ENCODE measurements at places on chromosomes 7 and 10.

- DNase-seq, result no peak
Measured at GRCh38 chr7:11458736-11459483, 373.1 kb downstream of the THSD7A start.

GRCh38 chr7:155911471-155912105 lies 99.3 kb upstream of the SHH start:
- no peak for DNase-seq

DNA sequence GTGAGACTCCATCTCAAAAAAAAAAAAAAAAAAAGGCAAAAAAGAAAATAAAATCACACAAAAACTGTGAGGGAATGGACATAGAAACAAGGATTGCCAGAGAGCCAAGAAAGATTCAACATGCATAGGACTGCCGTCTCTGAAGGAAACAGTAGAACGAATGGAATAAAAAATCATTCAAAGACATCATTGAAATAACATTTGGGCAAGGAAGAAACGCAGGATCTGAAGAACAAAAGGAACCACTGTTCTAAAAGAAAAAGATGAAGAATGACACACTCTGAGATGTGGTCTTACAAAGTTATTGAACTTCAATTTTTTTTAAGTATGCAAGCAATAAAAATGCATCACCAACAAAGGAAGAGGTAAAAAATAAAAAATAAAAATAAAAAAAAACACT lies 57.2 kb downstream of the CABCOCO1 start:
- DNase-seq, result no peak

DNA sequence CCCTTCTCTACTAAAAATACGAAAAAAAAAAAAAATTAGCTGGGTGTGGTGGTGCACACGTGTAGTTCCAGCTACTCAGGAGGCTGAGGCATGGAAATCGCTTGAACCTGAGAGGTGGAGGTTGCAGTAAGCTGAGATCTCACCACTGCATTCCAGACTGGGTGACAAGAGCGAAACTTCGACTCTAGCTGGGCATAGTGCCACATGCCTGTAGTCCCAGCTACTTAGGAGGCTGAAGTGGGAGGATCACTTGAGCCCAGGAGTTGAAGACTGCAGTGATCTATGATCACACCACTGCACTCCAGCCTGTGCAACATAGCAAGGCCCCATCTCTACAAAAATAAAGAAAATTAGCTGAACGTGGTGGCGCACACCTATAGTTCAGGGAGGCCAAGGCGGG lies 1.2 kb upstream of the SPACDR start:
- DNase-seq, result no peak

- no peak for DNase-seq
Measured at GRCh38 chr10:20855398-20856038, 41.6 kb downstream of the NEBL start.

GRCh38 chr10:103652599-103653281 lies 159.2 kb downstream of the NEURL1 start:
- peak; percentile 6 for DNase-seq

GRCh38 chr10:31087011-31087410 lies 55.3 kb upstream of the ZNF438 start:
- DNase-seq, result no peak
